Endothelial cell of umbilical vein (primary cell): ENCODE measurements at places on chromosomes 1 and 21.
A peak's percentile ranks its signal among the peaks of the same experiment; 100 is the strongest.

- peak; percentile 66 for DNase-seq
Observed at GRCh38 chr1:160996178-160996577, 24.8 kb downstream of the F11R start.

GRCh38 chr1:157189986-157190982, 52.1 kb upstream of the ETV3 start:
- no peak for DNase-seq

DNA sequence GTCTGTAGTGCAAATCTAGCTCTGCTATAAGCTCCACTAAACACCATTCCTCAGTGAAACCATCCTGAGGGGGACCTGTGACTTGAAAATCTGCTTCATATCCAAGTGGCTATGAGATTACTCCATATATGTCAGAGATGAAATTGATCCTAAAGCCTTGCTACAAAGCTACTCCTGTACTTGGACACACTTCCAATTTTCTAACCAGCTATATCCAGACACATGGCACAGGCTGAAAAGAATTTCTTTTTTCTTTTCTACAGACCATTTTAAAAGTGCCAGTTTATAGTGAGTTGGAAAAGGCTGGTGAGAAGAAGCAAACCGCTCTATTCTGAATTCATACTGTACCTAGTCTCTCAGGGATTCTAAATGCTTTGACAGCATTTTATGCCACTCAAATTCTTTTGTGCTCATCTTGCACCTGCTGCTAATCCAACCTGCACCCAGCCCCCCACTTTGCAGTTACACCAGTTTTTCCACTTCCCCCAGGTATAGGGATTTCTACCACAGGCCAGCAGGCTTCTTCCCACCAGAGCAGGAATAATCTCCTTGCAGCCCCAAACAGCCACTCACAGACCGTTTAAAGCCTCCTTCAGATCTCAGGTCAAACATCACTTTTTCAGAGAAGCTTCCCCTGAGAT, 112.5 kb downstream of the RERE start:
- no peak for DNase-seq

- no peak for DNase-seq
Observed at GRCh38 chr1:105872817-105873216, 1183.7 kb upstream of the PRMT6 start.

DNA sequence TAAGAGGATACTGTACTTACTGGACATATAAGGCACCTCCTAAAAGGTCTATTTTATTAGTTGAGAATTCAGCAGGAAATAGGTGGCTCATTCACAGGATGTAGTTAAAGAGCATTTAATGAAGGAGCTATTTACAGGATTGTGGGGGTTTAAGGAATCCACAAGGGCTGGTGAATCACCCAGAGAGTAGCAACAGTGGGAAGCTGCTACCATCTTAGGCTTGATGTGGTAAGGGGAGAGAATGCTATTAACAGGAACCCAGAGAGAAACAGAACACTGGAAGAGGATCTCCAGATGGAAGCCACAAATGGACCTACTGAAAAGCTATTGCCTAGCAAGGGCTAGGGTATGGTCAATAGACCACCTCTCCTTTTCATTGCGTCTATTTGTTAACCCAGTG, 52.0 kb upstream of the COL11A1 start:
- no peak for DNase-seq
